ENCODE measurements at places on chromosomes 7 and 10.
A peak's percentile ranks its signal among the peaks of the same experiment; 100 is the strongest.

DNA sequence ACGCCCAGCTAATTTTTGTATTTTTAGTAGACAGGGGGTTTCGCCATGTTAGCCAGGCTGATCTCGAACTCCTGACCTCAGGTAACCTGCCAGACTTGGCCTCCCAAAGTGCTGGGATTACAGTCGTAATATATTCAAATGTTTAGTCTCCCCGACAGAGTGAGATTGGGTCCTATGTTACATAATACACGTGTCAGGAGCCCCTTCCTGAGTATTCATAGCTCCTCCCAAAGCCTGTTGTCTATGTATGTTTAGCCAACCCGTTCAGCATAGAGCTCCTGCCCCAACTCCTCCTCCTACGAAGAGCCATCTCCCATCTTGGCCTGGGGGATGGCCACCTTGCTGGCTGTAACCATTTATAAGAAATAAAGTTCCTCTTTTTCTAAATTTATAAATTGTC lies 2.7 kb upstream of the PPP2R2D start:
- no peak for DNase-seq

- DNase-seq, result peak; percentile 64
Measured at GRCh38 chr7:151759591-151760042, 117.3 kb downstream of the PRKAG2 start.

GRCh38 chr10:84522612-84523462 lies 194.4 kb downstream of the CCSER2 start:
- peak; percentile 26 for DNase-seq

- DNase-seq, result no peak
Measured at GRCh38 chr10:72039377-72039776, 49.0 kb downstream of the SPOCK2 start.

DNA sequence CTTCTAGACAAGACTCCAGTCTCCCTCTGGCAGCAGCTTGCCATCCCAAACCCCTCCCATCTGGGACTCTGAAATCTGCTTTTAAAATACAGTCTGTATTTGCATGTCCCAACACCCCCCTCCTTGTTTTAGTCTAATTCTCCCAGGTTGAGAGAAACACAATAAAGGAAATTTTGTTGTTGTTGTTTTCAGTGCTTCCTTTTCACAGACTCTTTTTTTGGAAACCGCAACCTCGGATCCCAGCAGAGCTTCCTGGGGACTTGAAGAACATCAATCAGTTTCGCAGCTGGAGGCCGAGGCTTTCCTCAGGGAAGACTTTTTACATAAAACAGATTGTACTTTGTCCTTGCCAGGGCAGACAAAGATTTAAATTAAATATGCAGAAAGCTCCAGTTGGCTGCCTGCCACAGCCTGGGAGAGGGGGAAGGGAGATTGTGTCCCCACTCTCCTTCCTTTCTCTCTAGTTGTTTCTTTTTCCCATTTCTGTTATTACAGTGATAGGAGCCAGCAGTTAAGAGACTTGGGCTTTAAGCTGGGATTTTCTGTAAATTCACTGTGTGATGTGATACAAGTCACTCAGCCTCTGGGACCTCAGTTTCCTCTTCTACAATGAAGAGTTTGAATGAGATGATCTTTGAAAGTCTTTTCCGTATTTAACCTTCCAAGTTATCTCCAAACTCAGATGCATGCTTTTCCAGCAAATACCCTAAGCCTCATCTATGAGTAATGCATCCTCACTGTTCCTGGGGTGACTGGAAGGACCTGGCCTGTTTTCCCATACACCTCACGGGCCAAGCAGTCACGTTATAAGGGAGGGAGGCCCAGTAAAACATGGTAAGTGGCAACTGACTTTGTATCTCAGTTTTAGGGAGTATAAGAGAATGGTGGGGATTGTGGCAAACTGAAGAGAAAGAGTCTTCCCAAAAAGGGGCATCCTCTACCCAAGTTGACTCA lies 192.3 kb downstream of the REEP3 start:
- DNase-seq, result peak; percentile 81

GRCh38 chr10:86303626-86304025 lies 63.0 kb downstream of the GRID1 start:
- DNase-seq, result no peak

DNA sequence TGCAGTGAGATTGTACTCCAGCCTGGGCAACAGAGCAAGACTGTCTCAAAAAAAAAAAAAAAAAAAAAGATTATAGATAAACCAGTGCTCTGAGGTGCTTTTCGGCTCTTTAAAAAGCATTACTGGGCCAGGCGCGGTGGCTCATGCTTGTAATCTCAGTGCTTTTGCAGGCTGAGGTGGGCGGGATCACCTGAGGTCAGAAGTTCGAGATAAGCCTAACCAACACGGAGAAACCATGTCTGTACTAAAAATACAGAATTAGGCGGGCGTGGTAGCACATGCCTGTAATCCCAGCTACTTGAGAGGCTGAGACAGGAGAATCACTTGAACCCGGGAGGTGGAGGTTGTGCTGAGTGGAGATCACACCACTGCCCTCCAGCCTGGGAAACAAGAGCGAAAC lies 6.6 kb upstream of the HNRNPF start:
- no peak for DNase-seq

GRCh38 chr7:136869991-136870865 lies 1.8 kb downstream of the CHRM2 start:
- DNase-seq, result peak; percentile 4

DNA sequence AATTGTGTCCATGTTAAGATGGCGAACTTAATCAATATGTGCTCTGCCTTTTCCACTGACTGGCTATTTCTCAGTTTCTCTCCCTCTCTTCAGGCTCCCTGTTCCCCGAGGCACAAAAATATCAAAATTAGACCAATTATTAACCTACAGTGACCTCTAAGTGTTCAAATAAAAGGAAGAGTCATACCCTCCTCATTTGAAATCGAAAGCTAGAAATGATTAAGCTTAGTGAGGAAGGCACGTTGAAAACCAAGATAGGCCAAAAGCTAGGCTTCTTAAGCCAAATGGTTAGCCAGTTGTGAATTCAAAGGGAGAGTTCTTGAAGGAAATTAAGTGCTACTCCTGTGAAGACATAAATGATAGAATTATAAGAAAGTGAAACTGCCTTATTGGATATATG lies 81.1 kb upstream of the MBL2 start:
- no peak for DNase-seq

DNA sequence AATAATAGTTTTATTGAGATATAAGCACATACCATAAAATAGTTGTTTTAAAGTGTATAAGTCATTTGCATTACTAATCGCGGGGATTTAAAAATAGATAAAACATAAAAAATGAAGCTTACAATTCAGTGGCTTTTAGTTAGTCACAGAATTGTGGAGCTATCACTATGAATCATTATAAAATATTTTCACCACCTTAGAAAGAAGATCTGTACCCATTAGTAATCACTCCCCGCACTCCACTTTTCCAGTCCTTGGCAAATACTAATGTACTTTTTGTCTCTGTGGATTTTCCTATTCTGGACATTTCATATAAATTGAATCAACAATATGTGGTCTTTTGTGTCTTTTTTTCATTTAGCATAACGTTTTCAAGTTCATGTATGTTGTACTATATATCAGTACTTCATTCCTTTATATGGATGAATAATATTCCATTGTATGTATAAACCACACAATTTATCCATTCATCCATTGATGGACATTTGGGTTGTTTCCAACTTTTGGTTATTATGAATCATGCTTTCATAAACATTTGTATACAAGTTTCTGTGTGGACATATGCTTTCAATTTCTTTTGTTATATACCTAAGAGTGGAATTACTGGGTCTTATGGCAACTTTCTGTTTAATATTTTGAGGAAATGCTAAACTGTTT lies 162.5 kb downstream of the MAGI2 start:
- peak; percentile 39 for DNase-seq

DNA sequence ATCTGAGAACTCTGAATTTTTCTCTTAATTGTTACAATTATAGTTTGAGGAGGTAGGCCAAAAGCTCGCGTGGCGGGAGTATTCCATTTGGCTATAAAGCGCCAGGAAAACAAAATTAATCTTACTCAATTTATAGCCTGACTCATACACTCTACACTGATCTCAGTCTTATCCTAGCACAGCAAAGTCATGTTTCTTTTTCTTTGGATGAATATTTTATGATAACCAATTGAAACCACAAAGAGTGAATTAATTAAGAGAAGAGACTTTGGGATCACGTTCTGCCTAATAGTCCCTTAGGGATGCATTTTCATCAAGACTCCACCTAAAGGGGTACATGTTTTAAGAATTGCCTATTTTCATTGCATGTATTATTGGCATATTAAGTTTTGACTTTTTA lies 420.8 kb downstream of the HGF start:
- no peak for DNase-seq

- no peak for DNase-seq
Measured at GRCh38 chr10:47042199-47042473, 130.9 kb downstream of the PTPN20 start.

GRCh38 chr10:7956508-7956907 lies 98.0 kb upstream of the GATA3 start:
- peak; percentile 90 for DNase-seq

DNA sequence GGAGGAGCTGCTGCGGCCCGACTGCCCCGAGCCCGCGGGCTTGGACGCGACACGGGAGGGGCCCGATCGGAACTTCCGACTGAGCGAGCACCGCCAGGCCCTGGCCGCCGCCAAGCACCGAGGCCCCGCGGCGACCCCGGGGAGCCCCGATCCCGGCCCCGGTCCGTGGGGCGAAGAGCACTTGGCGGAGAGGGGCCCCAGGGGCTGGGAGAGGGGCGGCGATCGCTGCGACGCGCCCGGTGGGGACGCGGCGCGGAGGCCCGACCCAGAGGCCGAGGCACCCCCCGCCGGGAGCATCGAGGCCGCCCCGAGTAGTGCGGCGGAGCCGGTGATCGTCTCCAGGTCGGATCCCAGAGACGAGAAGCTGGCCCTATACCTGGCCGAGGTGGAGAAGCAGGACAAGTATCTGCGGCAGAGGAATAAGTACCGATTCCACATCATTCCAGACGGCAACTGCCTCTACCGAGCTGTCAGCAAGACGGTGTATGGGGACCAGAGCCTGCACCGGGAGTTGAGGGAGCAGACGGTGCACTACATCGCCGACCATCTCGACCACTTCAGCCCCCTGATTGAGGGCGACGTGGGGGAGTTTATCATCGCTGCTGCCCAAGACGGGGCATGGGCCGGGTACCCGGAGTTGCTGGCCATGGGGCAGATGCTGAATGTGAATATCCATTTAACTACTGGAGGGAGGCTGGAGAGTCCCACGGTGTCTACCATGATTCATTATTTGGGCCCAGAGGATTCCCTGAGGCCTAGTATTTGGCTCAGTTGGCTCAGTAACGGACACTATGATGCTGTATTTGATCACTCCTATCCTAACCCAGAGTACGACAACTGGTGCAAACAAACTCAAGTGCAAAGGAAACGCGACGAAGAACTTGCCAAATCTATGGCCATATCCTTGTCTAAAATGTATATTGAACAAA lies 1.4 kb downstream of the OTUD1 start:
- DNase-seq, result peak; percentile 13

DNA sequence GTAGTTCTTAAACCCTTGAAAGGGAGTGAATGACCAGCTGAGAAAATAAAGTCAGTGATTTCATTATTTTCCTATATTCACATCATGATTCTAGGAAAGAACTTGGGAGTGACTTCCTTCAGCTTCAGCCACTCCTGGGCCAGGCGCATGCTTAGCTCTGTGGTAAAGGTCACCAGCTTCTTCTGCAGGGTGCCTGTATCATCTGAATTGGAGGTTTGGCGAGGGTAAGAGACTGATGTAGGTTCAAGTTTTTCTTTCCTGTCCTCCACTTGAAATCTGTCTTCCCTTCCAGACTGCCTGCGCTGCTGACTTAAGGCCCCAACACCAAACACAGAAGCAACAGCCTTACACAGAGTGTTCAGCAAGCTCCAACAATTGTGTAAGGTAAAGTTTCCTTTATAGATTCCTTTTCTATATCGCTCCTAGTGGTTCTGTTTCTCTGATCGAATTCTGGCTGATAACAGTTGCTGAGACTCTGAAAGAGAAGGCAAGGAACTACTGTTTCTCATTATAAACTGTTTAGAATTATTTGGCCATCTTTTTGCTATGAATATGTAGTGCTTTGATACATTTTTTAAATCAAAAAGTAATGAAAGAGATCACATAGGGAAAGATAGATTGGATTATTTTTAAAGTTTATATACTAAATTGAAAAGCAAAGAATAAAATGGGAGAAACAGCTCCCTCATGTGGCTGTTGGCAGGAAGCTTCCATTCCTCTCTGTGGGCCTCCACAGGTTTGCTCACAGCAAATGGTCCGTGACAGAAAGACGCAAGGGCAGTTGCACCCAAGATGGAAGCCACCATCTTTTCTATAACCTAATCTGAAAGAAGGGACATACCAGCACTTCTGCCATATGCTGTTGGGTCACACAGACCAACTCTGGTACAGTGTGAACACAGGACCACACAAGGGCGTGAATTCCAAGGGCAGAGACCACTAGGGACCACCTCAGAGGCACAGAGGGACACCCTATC lies 14.0 kb downstream of the GATAD1 start:
- peak; percentile 46 for DNase-seq

DNA sequence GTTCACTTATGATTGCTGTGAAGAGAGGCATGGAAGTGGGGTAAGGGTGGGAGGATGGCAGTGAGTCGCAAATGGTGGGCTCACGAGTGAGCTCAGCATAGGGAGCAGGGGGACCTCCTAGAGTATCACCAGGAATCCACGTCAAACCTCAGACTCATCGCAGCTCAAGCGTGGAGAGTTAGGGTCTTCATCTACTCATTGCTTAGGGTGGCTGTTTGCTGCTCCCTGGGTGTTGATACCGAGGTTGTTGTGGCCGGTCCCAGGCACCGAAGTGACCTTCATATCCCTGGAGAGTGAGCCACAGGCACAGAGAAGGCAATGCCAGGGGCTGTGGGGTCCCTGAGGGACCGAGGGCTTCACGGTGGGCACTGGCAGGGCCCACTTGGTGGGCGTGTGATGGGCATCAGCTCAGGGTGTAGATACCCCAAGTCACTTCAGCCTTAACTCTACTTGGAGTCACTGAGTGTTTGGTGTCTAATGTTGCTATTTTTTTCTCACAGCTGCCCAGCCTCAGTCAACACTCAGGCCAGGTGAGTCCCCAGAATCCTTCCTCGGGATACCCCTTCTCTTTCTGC lies 16.8 kb downstream of the DMBT1 start:
- no peak for DNase-seq

GRCh38 chr7:29408841-29409243 lies 154.8 kb upstream of the PRR15 start:
- peak; percentile 82 for DNase-seq

- no peak for DNase-seq
Measured at GRCh38 chr7:81692146-81692905, 77.5 kb downstream of the HGF start.

- DNase-seq, result peak; percentile 2
Measured at GRCh38 chr7:140857048-140857447, 67.7 kb downstream of the BRAF start.

- no peak for DNase-seq
Measured at GRCh38 chr10:101902032-101902819, 58.6 kb upstream of the KCNIP2 start.

GRCh38 chr10:105494944-105495343 lies 853.9 kb downstream of the SORCS3 start:
- DNase-seq, result no peak

GRCh38 chr10:113038183-113038582 lies 88.1 kb downstream of the TCF7L2 start:
- no peak for DNase-seq

GRCh38 chr10:57049096-57049495 lies 688.0 kb upstream of the ZWINT start:
- no peak for DNase-seq

GRCh38 chr7:41448104-41448503 lies 254.8 kb downstream of the INHBA start:
- peak; percentile 39 for DNase-seq

- no peak for DNase-seq
Measured at GRCh38 chr10:118687472-118687871, 67.3 kb downstream of the CACUL1 start.

Measured in fibroblast of skin of scalp (primary cell).